Activated T-helper 2 cell treated with anti-CD3 and anti-CD28 coated beads, Interferon-gamma antibody, Interleukin-2, Interleukin-4, amounts not matched to agents 10 μg/mL and 5 μg/mL and 100 μg/mL, durations not matched to agents 14 hours and 24 hours and 36 hours (primary cell): ENCODE measurements at places on chromosomes 13 and 19. TPM values are rescaled to one million over a fixed set of nuclear protein-coding genes. Genes with fewer than 3 reads are reported as not detected.

DNA sequence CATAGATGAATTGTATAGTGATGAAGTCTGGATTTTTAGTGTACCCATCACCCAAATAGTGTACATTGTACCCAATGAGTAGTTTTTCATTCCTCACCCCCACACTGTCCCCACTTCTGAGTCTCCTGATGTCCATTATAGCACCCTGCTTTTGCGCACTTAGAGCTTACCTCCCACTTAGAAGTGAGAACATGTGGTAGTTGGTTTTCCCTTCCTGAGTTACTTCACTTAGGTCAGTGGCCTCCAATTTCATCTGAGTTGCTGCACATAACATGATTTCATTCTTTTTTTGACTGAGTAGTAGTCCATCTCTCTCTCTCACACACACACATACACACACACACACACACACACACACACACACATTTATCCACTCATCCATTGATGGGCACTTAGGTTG, 43.2 kb upstream of the ALOX5AP start:
- peaks cover 23% of the 10 kb centered on the region for H3K4me1 ChIP-seq
- no peak for DNase-seq
- peaks cover 6% of the 10 kb centered on the region for H3K36me3 ChIP-seq
- H3K4me3 ChIP-seq = no peak overlapping the region
- H3K27ac ChIP-seq = no peak overlapping the region
- peaks cover 35% of the 10 kb centered on the region for H3K27me3 ChIP-seq

Gene TEX29
- total RNA-seq = 0.46 and 0.51 TPM in 2 replicates

- H3K4me3 ChIP-seq = no peak overlapping the region
- peaks cover 49% of the 10 kb centered on the region for H3K4me1 ChIP-seq
- no peak overlapping the region for H3K27ac ChIP-seq
- H3K36me3 ChIP-seq = no peaks in the 10 kb centered on the region
These were observed 16.2 kb downstream of the PTH2 start for GRCh38 chr19:49407079-49407478.

Gene ATP13A1
- total RNA-seq = 71.6 and 74.8 TPM in 2 replicates

Gene RGS9BP
- total RNA-seq = 0.21 TPM in 2 replicates

DNA sequence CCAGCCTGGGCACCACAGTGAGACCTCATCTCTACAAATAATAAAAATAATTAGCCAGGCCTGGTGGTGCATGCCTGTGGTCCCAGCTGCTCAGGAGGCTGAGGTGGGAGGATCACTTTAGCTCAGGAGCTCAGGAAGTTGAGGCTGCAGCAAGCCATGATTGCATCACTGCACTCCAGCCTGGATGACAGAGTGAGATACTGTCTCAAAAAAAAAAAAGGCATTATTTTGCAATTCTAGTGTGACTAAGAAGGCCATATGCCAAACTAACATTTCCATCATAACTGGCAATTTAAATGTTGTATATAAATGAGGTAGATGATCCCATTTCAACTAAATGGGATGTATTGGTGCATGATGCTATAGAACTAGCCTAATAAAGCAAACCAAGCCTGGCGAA, 632.8 kb upstream of the KLF12 start:
- no peaks in the 10 kb centered on the region for H3K4me1 ChIP-seq
- H3K36me3 ChIP-seq = no peaks in the 10 kb centered on the region
- H3K27me3 ChIP-seq = no peaks in the 10 kb centered on the region
- no peak overlapping the region for H3K27ac ChIP-seq
- no peak for DNase-seq

DNA sequence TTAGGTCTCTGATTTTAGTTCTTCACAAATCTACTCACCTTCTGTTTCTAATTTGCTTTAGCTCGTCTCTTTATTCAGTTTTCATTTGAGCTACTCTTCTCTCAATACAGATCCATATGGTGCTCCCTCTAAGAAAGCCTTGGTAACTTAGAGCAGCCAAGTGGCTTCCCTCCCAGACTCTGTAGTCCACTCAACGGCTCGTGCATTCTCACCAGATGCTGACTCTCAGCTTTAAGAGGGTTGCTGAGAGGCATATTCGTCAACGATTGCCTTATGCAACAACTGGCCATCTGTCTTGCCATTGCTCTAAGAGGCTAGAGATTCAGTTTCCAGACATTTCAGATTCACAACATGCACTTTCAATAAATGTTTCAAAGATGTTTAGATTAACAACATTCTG, 785.8 kb upstream of the SLC10A2 start:
- H3K27ac ChIP-seq = no peak overlapping the region
- no peaks in the 10 kb centered on the region for H3K4me1 ChIP-seq
- H3K36me3 ChIP-seq = no peaks in the 10 kb centered on the region
- H3K4me3 ChIP-seq = no peak overlapping the region
- no peaks in the 10 kb centered on the region for H3K27me3 ChIP-seq

Gene CEACAM8
- total RNA-seq = not detected in 2 replicates

- DNase-seq = no peak
- no peak overlapping the region for H3K4me3 ChIP-seq
- H3K4me1 ChIP-seq = no peaks in the 10 kb centered on the region
- no peaks in the 10 kb centered on the region for H3K36me3 ChIP-seq
These were observed 498.7 kb downstream of the DACH1 start for GRCh38 chr13:71368336-71368735.

Gene KCNRG
- 0.53 and 0.75 TPM in 2 replicates for total RNA-seq

DNA sequence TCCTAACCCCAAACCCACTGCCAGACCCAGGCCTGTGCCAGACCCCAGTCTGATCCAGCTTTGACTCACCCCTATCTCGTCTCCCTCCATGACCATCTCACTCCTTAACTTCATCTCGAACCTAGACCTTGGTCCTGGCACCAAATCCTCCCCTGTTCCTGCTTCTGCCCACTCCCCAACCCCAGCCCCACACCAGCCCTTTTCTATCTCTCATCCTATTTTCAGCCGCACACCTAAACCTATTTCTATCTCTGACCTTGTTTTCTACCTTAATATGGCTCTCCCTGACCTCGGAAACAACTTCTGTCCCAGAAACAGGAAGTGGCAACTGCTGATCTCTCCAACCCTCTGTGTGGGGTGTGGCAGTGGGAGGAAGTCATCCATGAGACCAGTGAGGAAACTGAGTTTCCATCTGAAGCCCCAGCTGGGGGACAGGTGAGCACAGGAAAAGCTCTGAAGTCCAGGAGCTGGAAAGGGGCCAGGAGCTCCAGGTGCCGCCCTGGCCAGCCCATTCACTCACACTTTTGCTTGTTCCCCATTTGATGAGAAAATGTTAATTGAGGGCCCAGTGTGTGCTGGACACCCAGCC, 13.7 kb downstream of the PTH2 start:
- DNase-seq = no peak
- H3K4me3 ChIP-seq = peak overlapping the region; percentile 47
- no peaks in the 10 kb centered on the region for H3K27me3 ChIP-seq
- H3K4me1 ChIP-seq = peaks cover 51% of the 10 kb centered on the region
- H3K27ac ChIP-seq = peak overlapping the region; percentile 78

DNA sequence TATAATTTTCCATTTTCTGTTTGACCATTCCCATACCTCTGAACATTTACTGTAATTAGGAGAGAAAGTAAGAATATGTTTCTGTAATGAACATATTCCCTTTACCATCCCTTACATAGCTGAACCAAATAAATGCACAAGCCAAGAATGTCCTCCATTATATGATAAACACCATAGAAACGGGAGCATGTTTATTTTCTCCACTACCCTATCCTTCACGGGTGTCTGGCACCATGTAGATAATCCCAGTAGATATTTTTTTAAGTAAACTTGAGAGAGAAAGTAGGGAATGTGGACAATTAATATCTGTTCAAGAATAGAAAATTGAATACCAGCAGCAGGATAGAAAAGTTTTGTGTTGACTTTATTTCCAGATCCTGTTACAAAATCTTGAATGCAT, 928.4 kb downstream of the EFNB2 start:
- no peaks in the 10 kb centered on the region for H3K27me3 ChIP-seq
- no peak overlapping the region for H3K27ac ChIP-seq
- H3K4me1 ChIP-seq = no peaks in the 10 kb centered on the region
- DNase-seq = no peak

Gene STRN4
- 96.2 and 97.7 TPM in 2 replicates for total RNA-seq

Gene FCAR
- not detected in 2 replicates for total RNA-seq

GRCh38 chr13:64912141-64912540, 2318.0 kb downstream of the PCDH9 start:
- H3K36me3 ChIP-seq = no peaks in the 10 kb centered on the region
- no peaks in the 10 kb centered on the region for H3K4me1 ChIP-seq
- no peak overlapping the region for H3K4me3 ChIP-seq
- no peak for DNase-seq
- no peaks in the 10 kb centered on the region for H3K27me3 ChIP-seq

Gene IZUMO2
- not detected in 2 replicates for total RNA-seq

DNA sequence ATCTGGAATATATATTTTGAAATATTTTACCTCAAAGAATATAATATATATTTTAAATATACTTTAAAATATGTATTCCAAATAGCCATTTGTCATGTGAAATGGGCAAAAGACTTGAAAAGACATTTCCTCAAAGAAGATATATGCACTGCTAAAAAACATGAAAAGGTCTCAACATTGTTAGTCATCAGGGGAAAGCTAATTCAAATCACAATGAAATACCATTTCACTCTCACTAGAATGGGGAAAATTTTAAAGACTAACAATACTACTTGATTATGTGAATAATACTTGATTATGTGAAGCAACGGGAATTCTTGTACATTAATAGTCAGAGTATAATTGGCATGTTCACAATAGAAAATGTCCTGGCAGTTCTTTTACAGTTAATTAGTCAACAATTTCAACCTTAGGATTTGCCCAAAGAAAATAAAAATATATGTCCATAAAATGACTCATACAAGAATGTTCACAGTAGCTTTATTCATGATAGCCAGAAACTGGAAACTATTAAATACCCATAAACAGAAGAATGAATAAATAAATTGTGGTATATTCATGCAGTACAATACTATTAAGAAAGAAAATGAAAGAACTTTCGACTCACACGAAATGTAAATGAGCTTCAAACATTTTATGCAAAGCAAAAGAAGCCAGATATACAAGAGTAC, 6.8 kb upstream of the KBTBD6 start:
- H3K4me1 ChIP-seq = peaks cover 6% of the 10 kb centered on the region
- H3K27ac ChIP-seq = no peak overlapping the region
- no peak overlapping the region for H3K4me3 ChIP-seq
- H3K36me3 ChIP-seq = no peaks in the 10 kb centered on the region
- no peak for DNase-seq

Gene SIGLEC5
- total RNA-seq = not detected in 2 replicates

- H3K27me3 ChIP-seq = no peaks in the 10 kb centered on the region
- no peak overlapping the region for H3K4me3 ChIP-seq
- no peaks in the 10 kb centered on the region for H3K36me3 ChIP-seq
- peaks cover 6% of the 10 kb centered on the region for H3K4me1 ChIP-seq
- DNase-seq = no peak
- no peak overlapping the region for H3K27ac ChIP-seq
These were observed 744.1 kb downstream of the UQCRFS1 start for GRCh38 chr19:28468701-28469459.

DNA sequence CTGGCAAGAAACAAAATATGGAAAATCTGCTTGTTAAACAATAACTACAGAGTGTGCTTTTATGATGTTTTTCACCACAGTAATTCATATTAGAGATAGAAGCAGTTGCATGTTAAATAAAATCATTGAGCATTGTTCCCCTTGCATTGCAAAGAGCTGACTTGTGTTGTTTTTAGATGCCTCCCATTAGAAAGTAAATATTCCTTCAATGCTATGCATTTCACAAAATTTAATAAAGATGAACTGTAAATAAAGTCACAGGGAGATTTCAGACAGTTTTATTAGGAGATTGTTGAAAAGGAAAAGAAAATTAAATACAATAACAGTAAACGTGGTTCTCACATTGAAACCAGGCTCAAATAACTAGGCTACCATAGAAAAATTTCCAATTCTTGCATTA, 429.3 kb downstream of the DACH1 start:
- no peaks in the 10 kb centered on the region for H3K36me3 ChIP-seq
- no peak overlapping the region for H3K27ac ChIP-seq
- no peaks in the 10 kb centered on the region for H3K4me1 ChIP-seq
- no peak for DNase-seq
- H3K4me3 ChIP-seq = no peak overlapping the region
- no peaks in the 10 kb centered on the region for H3K27me3 ChIP-seq

Gene PSG11
- not detected in 2 replicates for total RNA-seq

Gene LRRC63
- total RNA-seq = 0.52 and 0.71 TPM in 2 replicates

GRCh38 chr19:11473725-11474124, 7.1 kb downstream of the ELAVL3 start:
- no peak overlapping the region for H3K4me3 ChIP-seq
- DNase-seq = no peak
- no peaks in the 10 kb centered on the region for H3K36me3 ChIP-seq
- H3K27me3 ChIP-seq = peaks cover 30% of the 10 kb centered on the region

GRCh38 chr13:48370815-48371214, 42.1 kb downstream of the LPAR6 start:
- DNase-seq = no peak
- no peak overlapping the region for H3K4me3 ChIP-seq
- H3K27me3 ChIP-seq = no peaks in the 10 kb centered on the region
- H3K4me1 ChIP-seq = no peaks in the 10 kb centered on the region

- peak overlapping the region; percentile 97 for H3K4me3 ChIP-seq
- no peak for DNase-seq
- H3K27me3 ChIP-seq = no peaks in the 10 kb centered on the region
- peaks cover 50% of the 10 kb centered on the region for H3K36me3 ChIP-seq
- peak overlapping the region; percentile 84 for H3K27ac ChIP-seq
These were observed 1.0 kb downstream of the TIMM50 start for GRCh38 chr19:39481676-39482075.

- H3K27ac ChIP-seq = no peak overlapping the region
- H3K4me1 ChIP-seq = no peaks in the 10 kb centered on the region
- H3K27me3 ChIP-seq = no peaks in the 10 kb centered on the region
These were observed 1.8 kb upstream of the LILRB4 start for GRCh38 chr19:54660964-54661363.

DNA sequence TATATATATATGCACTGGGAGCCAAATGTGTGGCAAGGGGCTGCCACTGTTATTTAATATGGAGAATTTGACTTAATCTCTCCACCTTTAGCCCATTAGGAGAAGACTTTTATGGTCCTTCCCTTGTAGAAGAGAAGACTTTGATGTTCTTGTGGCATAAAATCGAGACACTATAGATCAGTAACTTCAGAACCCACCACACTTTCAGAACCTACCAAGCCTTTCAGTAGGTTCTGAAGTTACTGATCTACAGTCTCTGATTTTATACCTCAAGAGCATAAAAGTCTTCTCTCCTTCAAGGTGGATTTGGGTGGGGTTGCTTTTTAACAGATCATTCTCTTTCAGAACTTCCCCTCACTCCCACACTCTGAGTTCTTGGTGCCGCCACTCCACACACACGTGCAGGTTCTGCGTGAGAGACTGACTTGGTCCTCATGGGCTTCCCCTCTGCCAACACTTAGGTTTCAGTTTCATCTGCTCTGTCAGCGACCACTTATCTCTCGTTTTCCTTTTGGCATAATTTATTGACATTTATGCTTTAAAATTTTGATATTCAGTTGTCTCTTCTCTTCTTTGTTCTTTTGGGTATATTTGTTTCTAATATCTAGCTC, 213.4 kb upstream of the PCDH17 start:
- H3K27me3 ChIP-seq = no peaks in the 10 kb centered on the region
- H3K4me1 ChIP-seq = no peaks in the 10 kb centered on the region

DNA sequence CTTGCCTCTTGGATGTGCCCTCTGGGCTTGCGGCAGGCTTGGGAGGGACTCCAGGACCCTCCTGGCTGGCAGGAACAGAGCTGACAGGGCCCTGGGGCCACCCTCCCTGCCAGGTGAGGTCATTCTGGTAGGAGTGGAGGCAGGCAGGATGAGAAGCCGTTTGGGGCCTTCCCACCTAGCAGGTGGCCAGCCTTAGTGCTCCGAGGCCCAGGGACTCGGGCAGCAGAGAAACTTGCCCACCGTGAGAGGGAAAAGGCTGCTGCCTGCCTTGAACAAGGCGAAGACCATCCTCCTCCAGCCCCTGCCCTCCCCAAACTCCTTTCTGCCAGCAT, 8.5 kb downstream of the RFX1 start:
- no peak for DNase-seq
- peaks cover 25% of the 10 kb centered on the region for H3K36me3 ChIP-seq
- no peaks in the 10 kb centered on the region for H3K27me3 ChIP-seq
- no peak overlapping the region for H3K4me3 ChIP-seq
- no peak overlapping the region for H3K27ac ChIP-seq
